ENCODE measurements at places on chromosomes 16 and 17. TPM values are rescaled to one million over a fixed set of nuclear protein-coding genes. Genes with fewer than 3 reads are reported as not detected.

GRCh38 chr16:65672960-65673359 lies 551.1 kb upstream of the CDH11 start:
- DNase-seq = no peak

GRCh38 chr17:4747847-4748246 lies 8.1 kb upstream of the CXCL16 start:
- peak; percentile 82 for DNase-seq

DNA sequence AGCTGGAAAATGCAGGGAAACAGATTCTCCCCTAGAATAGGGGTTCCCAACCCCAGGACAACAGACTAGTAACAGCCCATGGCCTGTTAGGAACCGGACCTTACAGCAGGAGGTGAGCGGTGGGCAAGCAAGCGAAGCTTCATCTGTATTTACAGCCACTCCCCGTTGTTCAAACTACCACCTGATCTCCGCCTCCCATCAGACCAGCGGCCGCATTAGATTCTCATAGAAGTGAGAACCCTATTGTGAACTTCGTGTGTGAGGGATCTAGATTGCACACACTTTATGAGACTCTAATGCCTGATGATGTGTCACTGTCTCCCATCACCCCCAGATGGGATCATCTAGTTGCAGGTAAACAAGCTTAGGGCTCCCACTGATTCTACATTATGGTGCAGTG lies 3.5 kb downstream of the CD300LB start:
- no peak for DNase-seq

DNA sequence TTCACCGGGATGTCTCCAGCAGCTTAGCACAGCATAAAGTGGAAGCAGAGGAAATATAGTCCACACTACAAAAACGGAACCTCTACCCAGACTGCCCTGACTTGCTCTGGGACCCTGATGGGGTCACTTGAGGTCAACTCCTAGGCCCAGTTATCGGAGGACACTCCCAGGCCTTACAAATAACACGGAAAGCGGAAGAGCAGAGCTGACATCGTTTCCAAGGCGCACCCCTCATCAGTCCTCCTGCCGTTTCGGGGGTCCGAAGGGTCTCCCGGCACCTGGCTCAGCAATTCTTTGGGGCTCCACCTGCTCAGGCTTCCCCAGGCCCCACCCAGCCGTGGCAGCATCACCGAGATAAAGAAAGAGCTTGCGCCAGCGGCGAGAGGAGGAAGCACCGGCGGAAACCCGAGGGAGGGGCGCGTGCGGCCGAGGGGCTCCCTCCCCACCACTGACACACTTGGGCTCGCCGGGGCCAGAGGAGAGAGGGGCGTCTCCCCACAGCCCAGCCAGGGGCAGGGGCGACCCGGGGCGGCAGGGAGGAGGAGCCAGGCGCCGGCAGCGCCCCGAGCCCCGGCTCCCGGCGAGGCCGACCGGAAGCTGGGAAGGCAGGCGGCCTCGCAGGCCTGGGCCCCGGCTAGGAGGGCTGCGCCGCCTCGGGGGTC lies 727 bp downstream of the CORO7 start:
- peak; percentile 93 for DNase-seq

- no peak for DNase-seq
Measured at GRCh38 chr17:29707212-29707571, 84.5 kb upstream of the CORO6 start.

MYADML2 gene
- not detected for total RNA-seq

GRCh38 chr16:89821438-89822187 lies 5.2 kb upstream of the FANCA start:
- no peak for DNase-seq

GRCh38 chr16:66913081-66913480 lies 5.6 kb downstream of the CDH16 start:
- DNase-seq = no peak

DNA sequence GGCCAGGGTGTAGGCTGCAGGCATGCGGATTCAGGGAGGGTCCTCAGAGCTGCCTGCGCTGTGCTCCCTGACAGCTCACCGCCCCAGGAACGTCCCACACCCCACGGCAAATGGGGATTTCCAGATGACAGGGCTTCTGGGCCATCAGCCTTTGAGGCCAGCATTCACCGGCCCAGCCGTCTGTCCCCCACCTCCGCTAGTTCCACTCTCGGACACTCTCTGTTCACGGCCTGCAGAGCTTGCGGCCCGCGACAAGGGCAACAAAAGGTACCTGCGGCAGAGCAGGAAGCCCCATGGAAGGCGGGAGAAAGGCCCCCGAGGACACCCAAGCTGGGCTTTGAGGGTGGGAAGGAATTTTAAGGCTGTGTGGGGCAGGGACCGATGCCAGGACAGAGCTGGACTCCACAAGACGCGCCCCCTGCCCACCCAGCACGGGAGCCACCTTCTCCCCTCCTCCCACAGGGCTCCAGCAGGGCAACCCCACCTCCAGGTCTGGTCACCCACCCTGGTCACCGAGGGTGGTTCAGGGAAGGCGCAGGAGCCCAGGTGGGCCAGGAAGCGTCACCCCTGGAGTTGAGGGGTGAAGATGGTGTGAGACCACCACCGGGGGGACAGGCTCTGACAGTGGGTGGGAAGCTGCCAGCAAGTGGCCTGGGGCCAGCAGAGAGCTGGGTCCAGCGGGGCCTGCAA lies 5.6 kb upstream of the CYBA start:
- no peak for DNase-seq

- no peak for DNase-seq
Measured at GRCh38 chr17:60330731-60331130, 61.2 kb downstream of the USP32 start.

- DNase-seq = no peak
Measured at GRCh38 chr16:89436366-89436765, 54.0 kb downstream of the ANKRD11 start.

DNA sequence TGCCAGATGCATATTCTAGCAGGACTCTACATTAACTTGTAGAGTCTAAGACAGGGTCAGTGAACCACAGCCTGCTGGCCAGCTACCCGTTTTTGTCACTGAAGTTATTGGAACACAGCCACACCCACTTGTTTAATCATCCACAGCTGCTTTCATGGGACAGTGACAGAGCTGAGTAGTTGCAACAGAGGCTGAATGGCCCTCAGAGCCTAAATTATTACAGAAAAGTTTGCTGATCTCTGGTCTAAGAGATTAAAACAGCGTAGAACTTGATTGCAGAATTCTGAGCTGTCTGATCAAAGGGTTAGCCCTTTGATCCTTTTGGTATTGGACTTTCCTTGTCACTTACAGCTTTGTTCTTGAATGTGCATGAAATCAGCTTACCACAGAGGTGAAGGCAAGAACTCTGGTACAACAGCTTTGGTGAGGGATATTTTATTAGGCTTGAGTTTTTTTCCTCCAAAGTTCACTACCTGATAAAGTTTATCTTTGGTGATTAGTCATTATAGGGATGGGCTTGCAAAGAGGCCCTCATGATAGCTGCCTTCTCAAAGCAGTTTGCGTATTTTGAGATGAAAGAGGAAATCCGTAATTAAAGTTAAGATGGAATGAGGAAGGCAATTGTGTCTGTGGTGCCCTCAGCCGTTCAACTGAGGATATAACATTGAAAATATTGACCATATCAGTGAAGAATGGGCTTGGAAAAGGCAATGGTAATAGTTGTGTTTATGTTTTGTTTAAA lies 23.6 kb downstream of the ALDH3A2 start:
- no peak for DNase-seq

ALDH3A2 gene
- total RNA-seq = 34.3 TPM

COPZ2 gene
- total RNA-seq = 4.4 TPM

HOXB7 gene
- total RNA-seq = 0.36 TPM

- DNase-seq = no peak
Measured at GRCh38 chr16:86924537-86924936, 346.2 kb downstream of the FOXL1 start.

Data from activated CD4-positive, alpha-beta T cell treated with anti-CD3 and anti-CD28 coated beads, Interleukin-2, amount 10 ng/mL, durations not matched to agents 24 days and 14 days (primary cell).